ENCODE measurements at places on chromosomes 5 and 9. TPM values are rescaled to one million over a fixed set of nuclear protein-coding genes. Genes with fewer than 3 reads are reported as not detected.

Gene LHX2
- polyA plus RNA-seq: 0.03 TPM

Gene GPR151
- 0.06 TPM for polyA plus RNA-seq

Gene PCDHGA4
- 2.6 TPM for polyA plus RNA-seq

Gene DDX41
- 118 TPM for polyA plus RNA-seq

Gene MEGF10
- 0.30 TPM for polyA plus RNA-seq

Gene RNF20
- 4.3 TPM for polyA plus RNA-seq

Gene ZNF608
- 10.6 TPM for polyA plus RNA-seq

Gene MRPS2
- 303 TPM for polyA plus RNA-seq

- DNase-seq: peak; percentile 15
These were observed 20.1 kb upstream of the NIM1K start for GRCh38 chr5:43171926-43172325.

DNA sequence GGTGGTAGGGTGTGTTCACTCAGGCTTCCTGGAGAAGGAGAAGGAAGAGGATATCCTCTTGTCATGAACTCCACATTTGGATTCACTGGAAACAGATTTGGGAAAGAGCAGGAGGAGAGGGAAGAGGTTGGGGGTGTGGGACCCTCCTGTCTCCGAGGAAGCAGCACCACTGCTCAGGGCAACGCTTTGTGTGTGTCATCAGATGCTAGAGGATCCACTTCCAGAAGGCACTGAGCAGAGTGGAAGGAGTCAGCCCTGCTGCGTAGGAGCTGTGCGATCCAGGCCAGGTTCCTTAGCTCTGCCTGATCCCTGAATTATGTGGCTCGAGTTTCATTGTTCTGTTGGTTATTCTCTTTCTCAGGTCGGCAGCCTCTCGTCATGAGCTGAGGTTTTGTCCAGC lies 37.3 kb upstream of the TJP2 start:
- peak; percentile 49 for DNase-seq

- no peak for DNase-seq
These were observed 10.6 kb upstream of the TENT4A start for GRCh38 chr5:6702633-6703032.

GRCh38 chr5:134053840-134054338 lies 49.1 kb upstream of the VDAC1 start:
- no peak for DNase-seq

DNA sequence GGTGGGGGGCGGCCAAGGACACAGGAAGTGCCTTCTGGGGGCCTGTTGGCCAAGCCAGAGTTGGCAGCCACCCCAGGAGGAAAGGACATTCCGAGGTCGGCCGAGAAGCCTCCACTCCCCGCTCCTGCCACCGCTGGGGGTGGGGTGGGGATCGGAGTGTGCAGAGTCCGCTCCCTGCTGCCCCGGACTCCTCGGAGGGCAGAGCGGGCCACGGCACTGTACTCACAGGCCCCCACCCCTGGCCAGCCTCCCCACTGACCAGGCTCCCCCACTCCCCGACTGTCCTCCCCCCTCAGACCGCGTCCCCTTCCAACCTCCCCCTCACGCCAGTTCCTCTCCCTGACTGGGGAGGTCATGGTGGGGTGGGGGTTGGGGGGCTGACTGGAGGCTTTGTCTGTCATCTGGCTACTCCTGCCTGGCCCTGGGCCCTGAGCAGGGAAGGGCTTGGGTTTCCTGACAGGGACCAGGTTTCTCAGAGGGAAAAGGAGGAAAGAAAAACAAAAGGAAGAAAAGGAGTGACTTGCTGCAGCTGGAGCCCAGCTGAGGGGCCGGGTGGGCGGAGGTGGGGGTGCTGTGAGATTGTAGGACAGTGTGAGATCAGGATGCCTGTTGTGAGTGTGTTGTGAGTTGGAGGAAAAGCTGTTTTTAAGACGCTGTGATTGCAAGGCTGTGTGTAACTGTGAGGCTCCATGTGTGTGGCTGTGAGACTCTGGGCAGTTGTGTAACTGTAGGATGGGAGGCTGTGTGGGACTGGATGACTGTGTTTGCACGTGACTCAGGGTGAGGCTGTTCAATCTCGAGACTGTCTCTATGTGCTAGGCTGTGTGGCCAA lies 29.7 kb downstream of the CNTFR start:
- peak; percentile 21 for DNase-seq

- DNase-seq: no peak
These were observed 1.2 kb downstream of the N4BP3 start for GRCh38 chr5:178114325-178115135.

DNA sequence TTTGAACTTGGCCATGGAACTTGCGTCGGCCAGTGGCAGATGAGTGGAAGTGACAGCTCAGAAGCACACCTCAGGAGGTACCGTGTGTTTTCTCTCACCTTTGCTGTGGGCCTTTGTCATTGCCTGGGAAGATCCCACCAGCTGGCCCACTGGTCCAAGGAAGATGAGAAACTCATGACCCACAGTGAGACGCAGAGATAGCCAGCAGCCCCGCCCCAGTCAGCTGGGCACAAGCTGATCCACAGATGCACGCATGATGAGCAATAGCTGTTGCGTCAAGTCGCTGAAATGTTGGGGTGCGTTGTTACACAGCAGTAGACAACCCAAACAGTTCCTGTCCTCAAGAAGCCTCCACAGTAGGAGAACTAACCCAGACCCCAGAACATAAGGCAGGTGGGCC lies 30.8 kb upstream of the UNC5A start:
- no peak for DNase-seq

GRCh38 chr5:128493657-128494329 lies 44.3 kb downstream of the FBN2 start:
- DNase-seq: no peak

DNA sequence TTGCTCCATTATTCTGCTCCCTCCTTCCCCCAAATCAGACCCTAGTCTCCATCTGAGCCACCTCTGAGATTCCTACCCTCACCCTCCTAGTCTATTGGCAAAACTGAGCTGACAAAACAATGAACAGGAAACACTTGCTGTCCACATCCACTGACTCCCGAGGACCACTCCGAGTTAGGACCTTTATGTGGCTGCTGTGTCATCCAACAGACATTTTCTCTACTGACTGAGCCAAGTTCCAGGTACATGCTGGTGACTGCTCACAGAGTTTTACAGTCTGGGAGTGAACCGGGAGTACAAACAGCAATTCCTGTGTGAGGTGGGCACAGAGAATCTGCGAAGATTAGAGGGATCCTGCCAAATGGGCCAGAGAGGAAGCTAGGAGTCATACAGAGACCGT lies 39.2 kb downstream of the CFAP90 start:
- no peak for DNase-seq

- no peak for DNase-seq
These were observed 2.7 kb downstream of the ADAMTS2 start for GRCh38 chr5:179342577-179342976.

- no peak for DNase-seq
These were observed 59.3 kb downstream of the PAX5 start for GRCh38 chr9:36974731-36975130.
